ENCODE measurements at places on chromosomes 2 and 18.

DNA sequence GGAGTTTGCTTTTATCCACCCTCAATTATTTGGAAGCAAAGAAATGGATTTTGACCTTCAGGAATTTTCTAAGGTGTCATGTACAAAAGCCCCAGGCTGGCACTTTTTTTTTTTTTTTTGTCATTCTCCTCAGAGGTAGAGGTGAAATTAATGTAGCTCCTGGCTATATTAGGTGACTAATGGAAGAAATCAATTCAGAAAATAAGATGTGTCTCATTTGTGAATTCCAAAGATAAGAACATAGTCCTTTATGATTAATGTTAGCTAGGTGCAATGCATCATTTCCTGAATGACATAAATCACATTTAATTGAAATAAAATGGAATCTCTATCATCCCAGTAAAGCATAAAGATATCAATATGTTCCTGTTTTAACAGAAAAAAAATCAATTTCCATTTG lies 477.6 kb downstream of the FBXO15 start:
- DNase-seq: no peak

GRCh38 chr18:39232937-39233336 lies 1667.3 kb upstream of the CELF4 start:
- no peak for DNase-seq

DNA sequence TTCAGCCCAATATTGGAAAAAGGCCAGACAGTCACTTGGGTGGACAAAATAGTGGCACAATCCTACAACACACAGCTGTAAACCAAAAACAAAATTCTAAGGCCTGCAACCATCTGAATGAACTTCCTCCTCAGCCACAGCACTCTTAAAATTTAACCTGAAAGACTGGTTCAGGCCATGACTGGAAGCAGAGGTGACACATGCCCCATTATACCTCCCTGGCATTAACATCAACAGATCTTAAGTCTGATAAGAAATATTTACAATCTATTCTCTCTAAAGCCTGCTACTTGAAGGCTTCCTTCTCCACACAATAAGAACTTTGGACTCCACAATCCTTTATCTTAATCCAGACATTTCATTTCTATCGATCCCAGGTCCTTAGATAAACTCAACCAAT lies 192.4 kb upstream of the LRP1B start:
- no peak for DNase-seq

GRCh38 chr2:55416786-55417568 lies 2.7 kb downstream of the CCDC88A start:
- DNase-seq: no peak

- no peak for DNase-seq
These were observed 166.0 kb upstream of the STK17B start for GRCh38 chr2:196337208-196337953.

GRCh38 chr2:12320027-12320734 lies 396.6 kb upstream of the TRIB2 start:
- DNase-seq: no peak

Data from body of pancreas (tissue), 4 donors.